ENCODE measurements at places on chromosomes 2 and 18.

DNA sequence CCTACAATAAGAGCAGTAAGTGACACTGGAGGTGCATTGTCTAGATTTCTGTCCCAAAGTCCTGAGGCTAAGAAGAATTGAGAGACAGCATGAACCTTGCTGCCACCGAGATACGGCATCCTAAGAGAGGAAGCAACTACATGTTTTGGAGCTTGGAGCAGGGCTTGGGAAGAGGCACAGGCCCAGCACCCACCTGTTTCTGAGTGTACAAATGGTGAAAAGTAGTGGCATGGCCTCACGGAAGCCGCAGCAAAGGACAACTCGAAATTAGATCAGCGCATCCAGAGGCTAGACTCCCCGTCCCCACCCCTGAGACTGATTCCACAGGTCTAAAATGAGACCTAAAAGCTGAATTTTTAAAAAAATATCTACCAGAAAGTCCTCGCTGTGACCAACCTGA, 127.5 kb downstream of the PTGR3 start:
- no peak for DNase-seq

GRCh38 chr2:120737340-120738101, 1.9 kb downstream of the GLI2 start:
- peak; percentile 41 for DNase-seq

GRCh38 chr2:203535784-203536585, 884 bp upstream of the RAPH1 start:
- no peak for DNase-seq

DNA sequence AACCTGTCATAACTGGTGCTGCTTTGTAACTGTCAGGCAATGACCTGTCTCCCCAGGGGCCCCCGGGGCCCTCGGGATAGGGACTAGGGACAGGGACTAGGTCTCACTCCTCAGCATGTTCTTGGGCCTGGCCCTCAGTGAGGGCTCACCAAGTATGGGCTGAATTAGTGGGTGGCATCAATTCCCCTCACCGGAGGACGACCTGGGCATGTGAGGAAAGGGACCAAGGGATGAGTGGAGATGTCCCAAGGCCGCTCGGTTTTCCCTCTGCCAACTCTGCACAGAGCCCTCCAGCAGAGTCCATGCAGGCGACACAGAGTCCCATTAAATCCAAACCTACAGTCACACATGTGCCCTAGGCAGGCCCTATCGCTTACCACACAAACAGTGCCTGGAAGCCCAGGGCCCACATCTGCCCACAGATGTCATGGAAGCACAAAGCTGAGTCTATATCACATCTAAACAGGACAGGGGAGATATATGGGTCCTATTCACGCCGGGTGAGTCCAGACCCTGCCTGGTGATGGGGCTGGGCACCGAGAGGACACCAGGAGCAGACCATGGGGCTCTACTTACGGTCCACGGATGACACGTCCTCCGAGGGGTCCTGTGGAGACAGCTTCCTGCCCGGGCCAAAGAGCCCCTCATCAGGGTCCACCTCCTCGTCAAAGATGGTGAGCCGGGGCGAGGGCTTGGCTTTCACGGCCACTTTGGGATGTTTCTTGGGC, 26.6 kb downstream of the HS1BP3 start:
- DNase-seq, result no peak

- peak; percentile 4 for DNase-seq
Observed at GRCh38 chr2:155442755-155443372, 744.4 kb downstream of the KCNJ3 start.

- no peak for DNase-seq
Observed at GRCh38 chr2:197965756-197966155, 161.4 kb downstream of the PLCL1 start.

DNA sequence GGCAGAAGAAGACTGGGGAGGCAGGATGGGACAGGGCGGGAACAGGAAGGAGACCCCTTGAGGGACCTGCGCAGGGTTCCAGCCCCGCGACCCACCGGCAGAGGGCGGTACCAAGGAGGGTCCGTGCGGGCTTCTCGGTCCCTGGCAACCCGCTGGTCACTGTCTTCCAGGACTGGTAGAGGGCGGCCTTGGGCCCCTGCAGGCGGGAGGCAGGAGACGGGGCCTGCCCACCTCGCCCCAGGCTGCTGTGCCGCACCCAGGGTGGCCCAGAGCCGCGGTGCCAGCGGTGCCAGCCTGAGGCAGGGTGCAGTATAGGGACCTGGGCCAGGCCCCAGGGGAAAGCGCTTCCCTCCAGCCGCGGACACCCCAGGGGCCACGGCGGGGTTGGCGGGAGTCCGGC, 34.5 kb downstream of the NEURL3 start:
- no peak for DNase-seq

- peak; percentile 2 for DNase-seq
Observed at GRCh38 chr2:174485788-174486562, 854 bp downstream of the GPR155 start.

GRCh38 chr18:75016025-75016717, 192.8 kb downstream of the PTGR3 start:
- DNase-seq, result no peak

GRCh38 chr2:231312066-231312465, 83.4 kb upstream of the B3GNT7 start:
- no peak for DNase-seq

DNA sequence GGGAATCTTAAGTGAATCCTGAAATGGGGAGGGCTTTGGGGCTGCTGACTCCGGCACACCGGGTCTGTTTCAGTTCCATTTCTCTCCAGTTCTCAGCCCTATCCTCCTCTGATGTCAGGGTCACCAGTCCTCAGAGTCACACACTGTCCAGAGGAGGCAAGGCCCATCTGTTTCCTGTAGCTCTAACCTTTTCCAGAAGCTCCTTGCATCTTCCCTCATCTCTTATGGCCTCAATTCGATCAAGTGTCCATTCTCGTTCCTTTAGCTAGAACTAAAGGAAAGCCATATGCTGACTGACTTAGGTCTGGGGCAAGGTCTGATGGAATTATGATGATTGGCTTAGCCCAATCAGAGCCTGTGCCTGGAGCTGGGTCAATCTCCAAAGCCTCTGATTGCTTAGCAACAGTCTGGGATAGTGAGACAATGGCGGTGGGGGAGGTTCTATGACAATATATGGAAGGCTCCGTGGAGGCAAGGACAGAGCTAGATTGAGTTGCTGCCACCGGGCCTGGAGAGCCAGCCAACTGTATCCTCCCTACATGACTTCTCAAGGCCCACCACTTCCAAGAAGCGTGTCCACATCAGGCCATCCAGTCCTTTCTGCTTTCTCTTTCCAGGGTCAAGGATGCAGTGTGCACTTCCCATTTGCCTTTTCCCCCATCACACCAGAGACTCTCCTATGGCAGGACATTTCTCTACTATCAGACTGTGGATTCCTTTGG, 5.2 kb downstream of the ANKRD53 start:
- no peak for DNase-seq

DNA sequence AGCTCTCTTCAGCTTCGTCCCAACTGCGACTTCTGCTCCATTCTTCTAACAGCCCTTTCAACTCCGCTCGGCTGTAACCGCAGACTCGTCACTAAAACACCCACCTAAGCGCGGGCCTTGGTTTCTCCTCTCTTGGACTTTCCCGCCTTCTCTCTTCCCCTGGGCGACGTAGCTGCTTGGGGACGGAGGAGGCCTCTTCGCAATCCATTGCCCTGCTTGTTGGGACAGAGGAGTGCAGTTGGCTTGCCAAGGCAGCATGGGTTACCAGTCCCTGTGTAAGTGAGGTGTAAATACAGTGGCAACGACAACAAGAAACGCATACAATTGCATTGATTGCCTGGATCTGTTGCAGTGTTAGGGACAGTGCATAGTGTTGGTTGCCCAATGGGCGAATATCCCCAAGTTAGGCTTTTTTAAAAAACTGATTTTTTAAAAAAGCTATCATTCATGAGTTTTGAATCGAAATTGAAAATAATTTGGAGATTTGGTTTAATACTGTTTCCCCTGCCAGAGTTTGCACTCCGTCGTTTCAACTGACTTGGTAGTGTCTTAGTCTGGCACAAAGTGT, 484 bp upstream of the DARS1 start:
- no peak for DNase-seq

GRCh38 chr2:46098621-46099062, 198.6 kb upstream of the EPAS1 start:
- no peak for DNase-seq

- no peak for DNase-seq
Observed at GRCh38 chr18:9867071-9867594, 18.6 kb upstream of the TXNDC2 start.

- no peak for DNase-seq
Observed at GRCh38 chr2:98205889-98206288, 118.9 kb downstream of the VWA3B start.

DNA sequence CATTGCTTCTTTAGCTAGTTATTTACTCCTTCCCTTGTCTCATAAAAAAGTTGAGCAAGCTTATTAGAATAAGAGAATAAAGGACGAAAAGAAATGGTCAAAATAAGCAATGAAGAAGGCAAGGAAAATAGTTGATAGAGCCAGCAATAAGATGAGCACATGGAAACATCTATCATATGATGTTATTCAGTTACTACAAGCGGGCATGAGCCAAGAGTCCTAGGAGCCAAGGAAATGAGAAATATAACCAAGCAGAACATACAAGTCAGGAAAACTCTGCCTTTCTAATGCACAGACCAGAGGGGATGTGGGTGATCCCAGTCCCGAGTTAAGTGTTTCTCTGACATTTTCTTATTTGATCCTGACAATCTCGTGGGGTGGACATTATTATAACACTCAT, 33.9 kb downstream of the INO80C start:
- no peak for DNase-seq

DNA sequence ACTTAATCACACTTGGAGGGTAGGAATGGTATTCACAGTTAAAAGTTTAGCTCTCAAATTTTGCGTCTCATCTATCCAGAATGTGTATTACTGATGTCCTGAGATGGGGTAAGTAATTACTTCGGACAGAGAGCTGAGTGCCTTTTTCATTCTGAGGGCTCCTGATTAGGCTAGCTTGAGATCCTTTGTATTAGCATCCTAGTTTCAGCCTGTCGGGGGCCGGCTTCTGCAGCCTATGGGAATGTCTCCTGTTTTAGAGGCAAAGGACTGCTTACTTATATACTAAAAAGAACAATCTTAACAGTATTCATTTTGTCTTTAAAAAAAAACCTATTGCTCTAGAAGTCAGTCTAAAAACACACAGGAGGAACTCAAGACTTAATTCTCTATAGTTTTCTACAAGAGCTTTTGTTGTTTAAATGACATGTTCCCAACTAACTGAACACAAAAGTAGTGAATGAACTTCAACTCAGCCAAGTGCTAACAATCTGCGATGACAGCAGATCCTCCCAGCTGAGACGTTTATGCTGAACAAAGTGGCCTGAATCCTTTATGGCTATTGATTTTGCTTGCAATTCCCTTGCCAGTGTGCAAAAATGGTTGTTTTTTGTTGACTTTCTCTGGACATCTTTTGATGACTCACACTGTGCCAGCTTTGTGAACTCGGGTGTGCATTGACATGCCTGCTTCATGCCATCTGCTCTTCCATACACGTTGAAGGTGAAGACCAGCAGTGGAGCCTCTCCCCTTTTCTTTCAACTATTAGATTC, 118.7 kb downstream of the LYPD6B start:
- no peak for DNase-seq

- DNase-seq, result no peak
Observed at GRCh38 chr2:222591661-222592060, 64.2 kb downstream of the FARSB start.

GRCh38 chr2:201973305-201973928, 60.2 kb upstream of the FZD7 start:
- no peak for DNase-seq

DNA sequence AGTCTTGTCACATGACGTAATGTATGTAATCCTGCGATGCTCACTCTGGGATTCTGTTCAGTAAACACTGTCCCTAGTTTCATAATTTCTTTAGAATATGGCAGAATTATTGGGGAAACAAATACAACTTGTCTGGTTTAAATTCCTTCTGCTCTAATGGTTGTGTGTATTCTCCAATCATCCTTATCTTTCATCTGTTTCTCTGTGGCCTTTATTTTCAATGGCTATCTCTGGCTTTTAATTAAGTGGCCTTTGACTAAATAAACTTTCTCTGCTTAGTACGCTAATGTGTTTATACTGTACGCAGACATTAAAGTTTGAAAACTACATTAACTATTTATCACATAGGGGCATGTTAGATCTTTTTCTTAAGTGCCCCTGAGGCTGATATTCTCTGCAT, 40.9 kb downstream of the CDH7 start:
- no peak for DNase-seq

DNA sequence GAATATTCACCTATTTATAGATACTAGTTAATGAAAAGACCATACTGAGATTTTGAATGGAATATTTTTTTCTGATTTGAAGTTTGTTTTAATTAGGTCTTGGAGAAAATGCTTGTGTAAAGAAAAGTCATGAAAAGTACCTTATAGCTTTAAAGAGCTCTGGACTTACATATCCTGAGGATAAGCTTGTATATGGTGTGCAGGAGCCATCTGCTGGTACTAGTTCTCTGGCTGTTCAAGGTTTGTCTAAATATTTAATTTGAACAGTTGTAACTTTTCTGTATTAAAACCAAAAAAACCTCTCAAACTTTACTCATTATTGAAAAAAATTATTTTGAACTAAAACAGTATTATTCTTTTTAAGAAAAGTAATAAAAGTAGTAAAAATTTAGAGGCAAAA, 50.1 kb downstream of the UBR3 start:
- peak; percentile 7 for DNase-seq

GRCh38 chr2:137467246-137467862, 496.9 kb upstream of the HNMT start:
- peak; percentile 78 for DNase-seq

DNA sequence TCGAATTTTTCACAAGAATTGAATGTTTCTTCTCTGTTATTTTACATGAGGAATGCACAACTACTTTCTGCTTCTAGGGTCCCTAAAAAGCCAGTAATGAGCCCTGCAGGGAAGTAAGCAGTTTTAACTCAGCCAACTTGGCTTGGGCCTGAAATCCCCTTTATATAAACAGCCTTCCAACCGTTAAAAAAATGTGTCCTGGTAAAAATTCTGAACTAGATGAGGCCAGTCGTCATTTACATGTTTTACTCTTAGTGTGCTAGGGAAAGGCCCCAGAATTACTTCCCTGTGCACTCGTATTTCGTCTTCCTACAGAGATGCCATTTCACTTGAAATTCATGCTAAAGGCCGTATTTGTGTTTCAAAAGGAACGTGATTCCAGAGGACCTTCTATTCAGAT, 42.4 kb upstream of the RPE start:
- no peak for DNase-seq

- DNase-seq, result no peak
Observed at GRCh38 chr18:63299837-63300745, 19.5 kb downstream of the BCL2 start.

- peak; percentile 55 for DNase-seq
Observed at GRCh38 chr2:2014251-2014771, 270.0 kb upstream of the PXDN start.

- no peak for DNase-seq
Observed at GRCh38 chr2:31318361-31319336, 84.7 kb downstream of the EHD3 start.

- peak; percentile 74 for DNase-seq
Observed at GRCh38 chr2:40244675-40245074, 207.2 kb downstream of the SLC8A1 start.

GRCh38 chr2:122531290-122532071, 776.0 kb downstream of the TSN start:
- DNase-seq, result no peak

- no peak for DNase-seq
Observed at GRCh38 chr2:25897506-25897905, 19.2 kb upstream of the ASXL2 start.

All from HT-29 (cell line).